ENCODE measurements at places on chromosomes 6 and 20.

GRCh38 chr6:47650553-47651432 is 47.6 kb upstream of the ADGRF4 start:
- DNase-seq: no peak

DNA sequence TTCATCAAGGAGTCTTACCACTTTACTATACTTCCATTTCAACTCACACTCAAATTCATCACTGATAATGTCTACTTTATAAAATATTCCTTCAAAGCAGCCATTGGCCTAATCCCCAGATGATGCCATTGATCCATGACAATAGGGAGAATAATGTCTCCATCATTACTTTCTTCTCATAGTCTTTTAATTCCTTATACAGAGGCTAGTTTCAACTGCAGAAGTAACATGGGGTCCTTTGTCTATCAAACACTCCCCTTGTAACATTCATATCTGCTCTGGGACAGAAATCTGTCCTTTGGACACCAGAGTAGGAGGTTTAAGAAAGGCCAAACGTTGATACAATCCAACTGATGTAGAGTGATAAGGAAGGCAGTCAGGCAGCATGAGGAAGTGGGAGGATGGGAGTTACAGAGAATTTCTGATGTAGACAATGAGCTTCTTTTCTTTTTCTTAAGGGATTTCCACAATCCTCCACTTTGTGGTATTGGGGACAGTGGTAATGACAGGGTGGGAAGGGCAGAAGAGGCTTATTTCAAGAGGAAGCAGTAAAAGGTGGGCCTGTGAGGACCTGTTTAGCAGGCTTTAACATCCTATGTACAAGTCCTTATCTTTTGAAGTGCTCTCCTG is 18.9 kb upstream of the HLA-DOA start:
- no peak for DNase-seq

DNA sequence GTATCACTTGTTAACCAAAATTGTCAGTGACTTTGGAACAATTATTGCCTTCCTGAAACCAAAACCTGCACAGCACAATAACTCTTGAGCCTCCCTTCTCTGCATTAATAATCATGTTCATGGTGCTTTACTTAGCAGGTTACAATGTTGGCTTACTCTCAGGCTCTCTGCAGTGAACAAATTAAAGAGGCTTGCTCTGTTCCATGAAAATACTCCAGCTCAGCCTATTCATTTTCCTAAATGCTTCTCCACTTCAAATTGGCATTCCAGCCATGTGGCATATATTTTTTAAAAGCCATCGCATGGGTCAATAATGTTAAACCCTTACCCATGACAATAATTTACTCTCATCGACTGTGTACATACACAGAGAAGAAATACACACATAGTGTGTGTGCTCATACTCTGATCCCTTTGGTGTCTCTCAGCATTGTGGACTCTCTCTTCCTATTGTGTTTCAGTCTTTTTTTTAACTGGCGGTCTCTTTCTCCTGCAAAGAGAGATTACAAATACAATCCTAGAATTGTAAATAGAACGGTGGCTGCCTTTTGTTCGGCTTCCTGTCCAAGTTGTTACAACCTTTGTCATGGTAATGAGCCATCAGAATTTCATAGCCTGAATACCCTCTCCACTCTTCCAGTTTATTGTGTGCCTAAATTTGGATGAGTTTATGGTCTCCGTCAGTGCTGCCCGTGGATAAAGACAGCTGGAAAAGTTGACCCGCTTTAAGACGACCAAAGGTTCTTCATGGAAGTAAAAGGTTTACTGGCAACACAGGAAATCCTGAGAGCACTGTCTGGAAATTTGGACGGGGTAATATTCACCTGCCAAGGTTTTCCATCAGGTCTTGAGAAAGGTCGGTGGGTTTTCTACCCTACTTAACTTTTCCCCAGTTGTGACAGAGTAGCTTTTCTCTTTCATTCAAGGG is 263.6 kb downstream of the CD83 start:
- no peak for DNase-seq

DNA sequence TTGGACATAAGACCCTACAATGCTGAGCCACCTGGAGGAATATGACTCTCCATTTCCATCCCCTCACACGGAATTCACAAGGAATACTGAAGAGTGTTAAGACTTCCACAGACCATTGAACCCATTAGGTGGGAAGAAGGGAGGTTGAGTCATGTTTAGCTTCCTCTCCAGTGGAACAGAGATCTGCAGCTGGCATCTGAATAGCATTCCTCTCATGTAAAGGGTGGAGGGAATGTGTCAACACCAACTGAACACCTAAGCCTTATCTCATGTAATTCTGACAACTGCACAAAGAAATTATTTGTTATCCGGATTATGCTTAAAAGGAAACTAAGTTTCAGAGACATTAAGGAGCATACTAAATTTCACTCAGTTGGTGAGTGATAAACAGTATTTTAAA is 705.9 kb downstream of the MAFB start:
- no peak for DNase-seq

DNA sequence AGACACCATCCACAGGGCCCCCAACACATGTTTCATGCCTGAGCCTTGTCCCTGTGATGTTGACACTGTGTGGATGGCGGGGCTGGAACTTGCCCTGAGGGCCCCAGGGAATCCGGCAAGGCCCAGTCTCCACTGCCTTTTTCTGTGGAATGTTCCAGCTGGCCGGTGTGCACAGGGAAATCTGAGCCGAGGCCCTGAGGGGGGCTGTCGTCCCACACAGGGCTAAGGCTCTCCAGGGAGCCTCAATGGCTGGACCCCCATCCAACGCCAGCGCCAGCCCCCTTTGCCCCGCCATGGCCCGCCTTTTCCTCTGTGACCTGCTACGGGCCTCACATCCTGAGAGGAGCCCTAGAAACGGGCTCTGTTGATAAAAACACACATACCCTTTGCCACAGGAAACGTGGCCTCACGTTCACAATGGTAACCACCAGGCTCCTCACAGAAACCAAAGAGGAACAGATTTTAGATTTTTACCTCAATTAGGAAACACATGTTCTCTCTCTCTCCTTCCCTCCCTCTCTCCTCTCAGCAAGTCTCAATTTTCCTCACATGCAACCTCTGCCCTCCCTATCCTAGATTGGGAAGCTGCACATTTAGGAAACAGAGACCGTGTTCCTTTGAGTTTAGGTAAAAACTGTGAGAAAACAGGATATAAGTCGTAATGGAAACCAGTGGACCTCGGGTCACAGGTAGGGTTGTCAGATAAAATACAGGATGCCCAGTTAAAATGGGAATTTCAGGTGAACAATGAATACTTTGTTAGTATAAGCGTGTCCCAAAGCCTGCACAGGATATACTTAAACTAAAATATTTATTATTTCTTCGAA is 13.7 kb upstream of the ZNF831 start:
- no peak for DNase-seq

- no peak for DNase-seq
Observed at GRCh38 chr6:166253778-166254204, 54.4 kb downstream of the PRR18 start.

DNA sequence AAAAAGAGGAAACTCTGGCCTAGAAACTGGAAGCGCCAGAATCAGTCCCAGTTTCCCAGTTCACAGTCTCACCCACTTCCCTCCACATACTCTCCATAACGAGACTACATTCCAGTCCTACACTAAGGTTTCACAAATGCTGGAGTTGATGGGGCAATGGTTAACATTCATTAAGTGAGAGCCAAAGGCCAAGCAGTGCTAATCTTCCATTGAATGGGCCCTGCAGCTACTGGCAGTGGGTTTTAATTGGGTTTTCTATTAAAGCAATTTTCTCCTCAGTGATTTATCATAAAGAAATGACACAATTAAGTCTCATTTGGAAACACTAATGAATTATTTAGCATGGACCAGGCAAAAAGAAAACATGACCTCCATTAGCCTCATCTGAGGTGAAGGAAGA is 20.8 kb upstream of the NRSN1 start:
- DNase-seq: no peak

- no peak for DNase-seq
Observed at GRCh38 chr6:125233202-125233601, 68.6 kb downstream of the HDDC2 start.

DNA sequence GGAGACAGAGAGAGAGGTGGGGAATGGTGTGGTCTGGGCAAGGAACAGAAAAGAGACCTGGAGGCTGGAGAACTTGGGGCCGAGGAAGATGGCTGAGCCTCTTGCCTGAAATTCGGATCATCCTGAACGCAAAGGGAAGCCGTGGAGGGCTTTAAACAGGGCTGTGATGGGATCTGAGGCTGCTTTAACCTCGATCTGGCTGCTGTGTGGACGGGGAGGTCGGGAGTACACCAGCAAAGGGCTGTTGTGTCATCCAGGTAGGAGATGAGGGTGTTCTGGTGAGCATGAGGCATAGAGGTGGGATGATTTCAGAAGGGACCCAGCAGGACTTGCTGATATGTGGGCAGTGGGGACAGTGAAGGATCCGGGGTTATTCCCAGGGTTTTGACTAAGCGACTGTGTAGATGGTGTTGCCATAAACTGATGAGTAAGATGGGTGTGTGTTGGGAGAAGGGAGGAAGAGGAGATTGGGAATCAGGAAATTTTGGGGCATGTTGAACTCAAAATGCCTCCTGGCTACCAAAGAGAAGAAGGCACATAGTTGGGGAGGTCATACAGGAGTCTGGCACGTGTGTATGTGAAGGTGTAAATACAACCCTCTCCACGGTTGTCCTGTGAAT is 158.5 kb downstream of the NFATC2 start:
- no peak for DNase-seq

DNA sequence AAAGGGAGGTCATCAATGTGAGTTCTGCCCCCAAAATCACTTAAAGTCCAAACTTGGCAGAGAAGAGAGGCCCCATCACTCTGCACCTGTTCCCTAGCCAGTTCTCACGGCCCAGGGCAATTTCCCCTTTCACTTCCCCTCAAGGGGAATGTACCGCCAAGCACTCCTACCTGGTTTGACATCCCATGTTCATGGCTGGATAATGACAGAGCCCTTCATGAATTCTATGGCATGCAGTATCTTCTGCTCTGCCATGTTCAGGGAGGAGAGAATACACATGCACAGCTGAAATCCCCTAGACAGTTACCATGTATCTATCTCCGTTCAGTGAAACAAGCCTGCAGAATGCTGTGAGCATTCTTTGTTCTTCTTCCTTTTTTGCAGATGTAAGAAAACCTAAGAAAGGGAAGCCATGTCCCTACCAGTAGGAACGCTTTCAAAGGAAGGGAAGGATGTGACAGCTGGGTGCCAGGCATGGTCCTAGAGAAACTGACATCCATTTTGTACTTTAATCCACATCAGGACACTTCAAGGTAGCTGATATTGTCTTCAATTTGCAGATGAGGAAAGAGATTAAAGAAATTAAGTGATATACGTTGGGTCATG is 79.8 kb upstream of the ARID1B start:
- no peak for DNase-seq

- no peak for DNase-seq
Observed at GRCh38 chr6:131761060-131761761, 46.6 kb upstream of the ENPP1 start.

GRCh38 chr20:50824137-50824536 is 29.3 kb downstream of the BCAS4 start:
- DNase-seq: no peak

GRCh38 chr6:161424421-161424820 is 150.6 kb upstream of the AGPAT4 start:
- no peak for DNase-seq

- DNase-seq: no peak
Observed at GRCh38 chr6:123360359-123360758, 276.4 kb downstream of the TRDN start.
